ENCODE measurements at places on chromosomes 7 and 10. TPM values are rescaled to one million over a fixed set of nuclear protein-coding genes. Genes with fewer than 3 reads are reported as not detected.

The SLC18A3 gene
- not detected for total RNA-seq

The PTER gene
- total RNA-seq, result 14.8 TPM

The JAKMIP3 gene
- 0.50 TPM for total RNA-seq

The FANK1 gene
- 6.2 TPM for total RNA-seq

The RET gene
- 0.17 TPM for total RNA-seq

The COPG2 gene
- total RNA-seq, result 40.9 TPM

The SLC13A1 gene
- total RNA-seq, result not detected

The MARCHF5 gene
- 16.5 TPM for total RNA-seq

- DNase-seq, result no peak
Measured at GRCh38 chr10:102927311-102928010, 9.4 kb downstream of the CNNM2 start.

DNA sequence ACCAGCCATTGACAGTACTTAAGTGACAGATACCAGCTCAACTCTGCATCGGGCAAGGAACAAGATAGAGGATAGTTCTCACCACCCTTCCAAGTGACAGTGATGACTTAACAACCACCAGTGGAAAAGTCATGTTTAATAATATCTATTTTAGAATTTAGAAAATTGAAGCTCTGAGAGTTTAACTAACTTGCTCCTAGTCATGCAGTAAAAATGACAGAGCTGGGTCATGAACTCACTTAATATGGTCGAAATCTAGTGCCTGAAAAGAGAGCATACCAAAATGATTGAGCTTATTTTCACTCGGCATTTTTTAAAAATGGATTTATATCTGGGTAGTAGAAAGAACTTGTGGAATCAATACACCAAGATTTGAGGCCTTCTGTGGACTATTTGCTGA is 367.8 kb upstream of the IGFBP3 start:
- no peak for DNase-seq

GRCh38 chr7:70698219-70698832 is 433.6 kb upstream of the GALNT17 start:
- DNase-seq, result peak; percentile 45

- no peak for DNase-seq
Measured at GRCh38 chr10:127441350-127442219, 107.5 kb upstream of the NPS start.

- DNase-seq, result no peak
Measured at GRCh38 chr10:29227201-29227600, 61.7 kb upstream of the LYZL1 start.

- peak; percentile 87 for DNase-seq
Measured at GRCh38 chr7:537911-538634, 18.4 kb upstream of the PDGFA start.

- no peak for DNase-seq
Measured at GRCh38 chr10:100571084-100571856, 35.5 kb downstream of the HIF1AN start.

- no peak for DNase-seq
Measured at GRCh38 chr7:4010061-4010605, 672.0 kb upstream of the FOXK1 start.

GRCh38 chr7:36673703-36674102 is 50.6 kb downstream of the AOAH start:
- peak; percentile 73 for DNase-seq

- DNase-seq, result no peak
Measured at GRCh38 chr7:99203092-99203491, 4.8 kb downstream of the KPNA7 start.

DNA sequence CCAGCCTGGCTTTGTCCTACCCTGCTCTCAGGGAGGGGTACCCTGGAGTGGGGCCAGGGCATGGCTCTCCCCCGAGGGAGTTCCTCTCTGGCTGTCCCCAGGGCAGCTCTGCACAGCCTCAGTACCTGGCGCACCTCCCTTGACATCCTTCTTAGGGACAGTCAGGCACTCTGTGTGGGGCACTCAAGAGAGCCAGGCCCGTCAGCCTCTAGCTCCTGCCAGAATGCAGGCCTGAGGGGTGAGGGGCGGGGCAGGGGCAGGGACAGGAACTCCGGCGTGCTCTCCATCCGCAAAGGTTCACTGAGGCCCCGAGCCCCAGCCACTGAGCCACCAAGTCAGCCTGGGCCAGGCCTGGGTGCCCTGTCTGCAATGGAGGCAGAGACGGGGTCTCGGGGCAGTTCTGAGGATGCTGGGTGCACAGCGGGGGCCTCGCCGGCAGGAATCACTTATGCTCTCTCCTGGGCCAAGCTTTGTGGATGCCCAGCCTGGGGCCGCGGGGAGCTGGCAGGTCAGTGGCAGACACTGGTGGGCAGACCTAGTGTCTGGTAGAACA is 10.1 kb downstream of the LIMK1 start:
- DNase-seq, result no peak

- DNase-seq, result no peak
Measured at GRCh38 chr10:43683451-43684291, 35.0 kb upstream of the ZNF32 start.

DNA sequence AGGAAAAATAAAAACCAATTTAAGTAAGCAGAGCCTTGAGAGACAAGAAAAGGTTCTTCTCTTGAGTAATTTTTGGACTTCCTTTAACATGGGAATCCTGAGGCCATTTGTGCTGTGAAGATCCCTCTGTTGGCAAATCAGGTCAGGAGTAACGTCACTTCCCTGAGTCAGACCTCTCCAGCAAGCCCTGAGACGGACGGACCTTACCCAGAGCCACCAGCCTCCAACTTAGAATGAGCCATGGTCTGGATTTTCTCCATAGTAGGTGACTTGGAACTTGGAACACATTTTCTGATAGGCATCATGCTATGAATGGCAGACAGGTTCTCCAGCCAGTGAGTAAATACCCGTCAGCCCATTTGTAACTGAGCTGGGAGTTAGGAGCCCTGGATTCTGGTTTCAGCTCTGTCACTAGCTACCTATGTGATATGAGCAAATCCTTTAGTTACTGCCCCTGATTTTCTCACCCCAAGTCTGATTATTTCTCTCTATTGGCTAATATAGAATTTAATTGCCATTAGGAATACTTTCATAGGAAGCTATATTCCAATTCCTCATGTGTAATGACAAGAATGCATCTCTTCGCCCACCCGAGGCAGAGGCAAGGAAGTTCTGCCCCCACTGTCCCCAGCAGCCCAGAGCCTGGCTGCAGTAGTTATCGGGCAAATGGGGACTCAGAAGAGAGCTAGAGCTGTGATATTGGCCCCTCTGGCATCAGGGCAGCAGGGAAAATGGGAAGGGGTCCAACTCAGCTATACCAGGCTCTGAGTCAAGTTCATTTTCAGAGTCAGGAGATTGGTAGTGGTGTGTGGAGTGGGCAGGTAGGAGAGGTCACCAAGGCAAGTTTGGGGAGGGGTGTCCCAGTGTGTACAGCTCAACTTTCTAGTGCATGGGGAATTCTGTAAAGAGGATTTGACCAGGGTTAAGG is 153.7 kb upstream of the AGK start:
- no peak for DNase-seq

DNA sequence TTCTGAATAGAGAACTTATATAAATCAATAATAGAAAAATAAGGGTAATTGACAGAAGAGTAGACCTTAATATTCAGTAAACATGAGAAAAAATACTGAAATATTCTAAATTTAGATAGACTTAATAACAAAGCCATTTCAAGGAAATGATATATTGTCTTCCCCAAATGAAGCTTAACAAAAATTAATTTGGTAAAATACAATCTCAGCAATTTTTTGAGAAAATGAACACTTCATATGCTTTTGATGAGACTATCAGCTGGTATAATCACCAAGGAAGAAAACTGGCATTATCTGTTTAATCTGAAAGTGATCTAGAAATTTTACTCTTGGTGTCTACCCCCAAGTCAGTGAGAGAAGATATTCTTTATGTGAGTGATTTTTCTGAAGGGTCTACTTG is 1.7 kb upstream of the FAM237B start:
- DNase-seq, result no peak

DNA sequence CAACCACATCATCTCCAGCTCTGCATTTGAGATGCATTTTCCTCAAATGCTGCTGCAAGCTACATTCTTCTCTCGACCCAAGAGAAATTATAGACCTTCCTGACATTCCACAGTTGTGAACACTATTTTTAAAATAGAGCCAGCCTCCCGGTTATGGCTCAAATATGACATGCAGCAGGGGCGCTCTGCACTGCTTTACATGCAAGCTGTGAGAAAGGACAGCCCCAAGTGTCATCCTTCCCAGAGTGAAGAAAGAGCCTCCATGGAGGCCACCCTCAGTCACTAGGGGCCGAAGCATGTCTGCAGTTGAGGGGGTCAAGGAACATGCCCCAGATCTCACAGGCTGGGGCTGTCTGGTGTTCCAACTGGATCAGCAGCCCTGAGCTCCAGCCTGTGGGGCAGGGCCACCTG is 63.9 kb upstream of the CHST15 start:
- no peak for DNase-seq

All from mammary epithelial cell (primary cell).